ENCODE measurements at places on chromosomes 1 and 21.
A peak's percentile ranks its signal among the peaks of the same experiment; 100 is the strongest.

DNA sequence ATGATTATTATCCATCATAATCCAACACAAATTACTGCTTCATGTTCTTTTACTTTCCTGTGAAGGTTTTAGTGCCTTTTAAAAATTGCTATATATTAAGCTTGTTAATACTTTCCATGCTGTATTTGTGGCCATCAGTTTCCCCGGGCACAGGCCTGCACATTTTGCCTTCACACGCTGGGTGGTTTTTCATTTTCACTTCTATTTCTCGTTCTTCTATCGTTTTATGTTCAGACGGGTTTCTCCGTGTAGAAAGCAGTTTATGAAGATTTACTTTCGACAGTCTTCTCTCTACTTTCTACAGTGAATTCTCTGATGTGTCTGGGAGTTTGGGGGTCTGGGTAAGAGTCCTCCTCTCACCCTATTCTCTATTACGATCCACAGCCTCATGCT lies 9.5 kb downstream of the RUNX3 start:
- no peak for DNase-seq

DNA sequence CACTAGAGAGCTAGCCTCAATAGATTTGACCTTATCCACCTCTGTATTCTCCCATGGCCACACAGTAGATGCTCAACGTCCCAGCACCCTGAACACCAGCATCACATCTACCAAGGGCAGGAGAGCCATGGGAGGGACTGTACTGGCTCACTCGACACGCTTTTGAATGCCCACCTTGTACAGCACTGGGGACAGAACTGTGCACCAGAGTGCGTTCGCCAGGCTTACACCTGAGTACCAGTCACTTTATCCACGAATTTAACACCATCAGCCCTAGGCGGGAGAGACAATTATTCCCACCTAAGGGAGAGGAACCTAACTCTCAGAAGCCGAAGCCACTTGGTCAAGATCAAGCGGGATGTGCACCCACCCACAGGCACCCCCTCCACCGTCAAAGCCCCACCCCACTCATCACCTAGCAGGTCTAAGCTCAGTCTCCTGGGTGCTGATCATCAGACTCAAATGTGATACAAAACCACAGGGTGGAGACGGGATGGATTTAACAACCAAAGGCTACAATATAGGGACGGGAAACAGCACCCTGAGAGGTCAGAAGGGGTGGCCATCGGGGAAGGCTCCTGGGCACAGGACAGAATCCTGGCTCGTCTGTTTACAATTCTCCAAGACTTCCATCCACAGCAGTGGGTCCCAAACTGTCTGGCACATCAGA lies 110.5 kb downstream of the GLIS1 start:
- DNase-seq, result no peak

DNA sequence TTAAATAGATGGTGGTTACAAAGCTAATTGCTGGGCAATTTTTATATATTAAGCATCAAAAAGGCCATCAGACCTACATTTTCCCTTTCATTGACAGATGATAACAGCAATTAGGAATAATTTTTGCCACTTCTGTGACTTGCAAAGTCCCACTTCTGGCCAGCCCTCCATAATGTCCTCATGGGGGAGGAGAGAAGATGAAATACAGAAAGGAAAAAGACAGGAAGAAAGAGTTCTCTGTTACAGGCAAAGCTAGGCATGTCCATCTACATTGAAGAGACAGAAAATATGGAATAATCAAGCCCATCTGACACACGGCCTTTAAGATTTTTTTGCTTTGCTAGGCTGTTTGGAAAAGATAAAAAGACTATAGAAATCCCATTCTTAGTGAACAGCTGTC lies 108.0 kb downstream of the ENAH start:
- DNase-seq, result no peak

- no peak for DNase-seq
Measured at GRCh38 chr1:27521861-27522431, 32.0 kb upstream of the WASF2 start.

DNA sequence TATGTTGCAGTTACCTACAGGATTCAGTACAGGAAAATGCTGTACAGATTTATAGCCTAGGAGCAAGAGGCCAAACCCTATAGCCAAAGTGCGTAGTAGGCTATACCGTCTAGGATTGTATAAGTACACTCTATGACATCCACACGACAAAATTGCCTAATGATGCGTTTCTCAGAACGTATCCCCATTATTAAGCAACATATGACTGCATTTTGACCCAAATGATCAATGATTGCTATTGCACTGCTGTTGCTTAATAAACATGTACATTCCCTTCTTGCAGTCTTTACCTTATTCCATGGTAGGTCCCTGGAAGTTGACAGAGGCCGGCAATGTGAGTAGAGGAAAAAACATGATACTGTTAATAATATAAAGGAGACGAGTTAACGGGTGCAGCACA lies 33.0 kb downstream of the LRRC8C start:
- DNase-seq, result no peak

- peak; percentile 26 for DNase-seq
Measured at GRCh38 chr1:229147072-229147471, 123.8 kb upstream of the RAB4A start.

GRCh38 chr1:51753969-51754368 lies 124.6 kb downstream of the NRDC start:
- DNase-seq, result no peak

- no peak for DNase-seq
Measured at GRCh38 chr1:9211291-9211811, 23.2 kb upstream of the H6PD start.

DNA sequence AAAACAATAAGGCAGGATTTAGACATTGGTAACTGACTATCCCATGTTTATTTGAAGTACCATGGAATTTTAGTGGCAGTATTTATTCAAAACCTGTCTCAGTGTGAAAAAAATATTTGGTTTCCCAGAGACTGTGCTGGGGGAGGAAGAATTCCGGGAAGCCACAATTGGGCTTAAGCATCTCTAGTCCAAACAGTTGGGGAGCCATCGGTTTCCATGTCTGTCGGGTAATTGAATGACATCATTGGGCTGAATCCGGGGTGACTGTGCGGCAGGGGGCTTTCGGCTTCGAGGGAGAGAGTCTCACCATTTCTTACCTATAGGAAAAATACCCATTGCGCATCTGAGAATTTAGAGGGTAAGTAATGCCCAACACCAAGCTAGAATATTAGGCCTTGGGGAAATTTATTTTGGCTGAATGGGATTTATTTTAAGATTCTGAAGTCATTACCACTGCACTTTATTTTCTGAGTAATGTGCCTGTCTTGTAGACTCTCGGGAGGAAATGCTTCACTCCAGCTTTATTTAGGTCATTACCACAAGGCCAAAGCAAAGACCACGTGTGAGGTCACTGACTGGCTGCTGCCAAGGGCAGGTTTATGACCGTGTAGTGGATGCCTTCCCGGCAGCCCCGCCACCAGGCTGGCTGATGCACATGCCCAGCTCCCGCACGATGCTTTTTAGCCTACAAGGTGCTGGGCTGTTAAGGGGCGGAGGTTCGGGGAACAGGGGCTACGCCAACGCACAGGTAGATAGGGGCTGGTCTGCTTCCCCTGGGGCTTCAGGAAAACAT lies 23.1 kb upstream of the UMODL1 start:
- no peak for DNase-seq

DNA sequence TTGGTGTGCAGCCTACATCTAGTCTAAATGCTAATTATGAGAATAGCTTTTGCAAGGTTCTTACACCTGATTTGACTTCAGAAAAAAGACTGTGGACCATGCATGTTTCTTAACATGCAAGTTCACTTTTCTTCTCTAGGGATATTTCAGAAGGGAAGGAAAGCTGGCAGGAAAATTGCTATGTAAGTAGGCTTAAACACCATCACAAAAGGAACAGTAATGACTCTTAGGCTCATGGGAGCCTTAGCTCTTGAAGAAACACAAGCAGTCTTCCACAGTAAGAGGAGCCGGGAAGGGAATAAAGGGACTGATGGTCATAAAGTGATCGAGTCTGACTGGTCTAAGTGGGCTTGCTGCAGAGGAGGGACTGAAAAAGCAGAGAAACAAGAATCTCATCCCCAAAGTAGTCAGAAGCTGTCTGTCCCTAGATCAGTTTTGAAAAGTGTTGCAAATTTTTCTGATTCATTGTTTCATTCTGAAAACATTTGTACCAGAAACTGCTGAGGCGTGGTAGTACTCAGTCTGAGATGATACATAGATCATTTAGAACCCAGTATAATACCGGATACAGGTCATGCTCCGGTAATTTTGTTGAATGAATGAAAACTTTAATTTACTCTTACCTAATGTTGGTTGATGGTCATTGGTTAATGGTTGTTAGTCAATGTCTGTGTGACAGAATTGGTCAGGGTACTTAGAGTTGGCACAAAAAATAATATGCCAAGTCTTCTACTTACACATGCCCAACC lies 40.9 kb downstream of the SMYD2 start:
- no peak for DNase-seq

- no peak for DNase-seq
Measured at GRCh38 chr1:68725001-68725752, 228.3 kb upstream of the DEPDC1 start.

DNA sequence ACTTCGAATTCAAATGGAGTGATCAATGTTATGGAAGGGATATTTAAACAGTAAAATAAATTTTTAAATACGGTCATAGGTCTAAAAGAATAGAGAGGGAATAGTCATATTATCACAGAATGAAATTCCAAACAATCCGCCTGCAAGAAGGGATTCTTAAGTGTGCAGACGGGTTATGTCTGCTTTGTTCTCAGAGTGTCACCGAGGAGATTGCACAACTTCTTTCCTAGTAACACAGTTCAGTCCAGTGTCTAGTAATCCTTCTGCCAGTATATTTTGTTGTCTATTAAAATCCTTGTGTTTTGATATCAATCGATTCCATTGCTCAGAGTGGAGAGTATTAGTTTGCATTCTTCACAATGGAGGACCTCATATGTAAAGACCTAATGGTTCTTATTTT lies 48.4 kb downstream of the LRRC53 start:
- DNase-seq, result peak; percentile 51

- DNase-seq, result no peak
Measured at GRCh38 chr1:24776821-24777220, 31.6 kb downstream of the CLIC4 start.

DNA sequence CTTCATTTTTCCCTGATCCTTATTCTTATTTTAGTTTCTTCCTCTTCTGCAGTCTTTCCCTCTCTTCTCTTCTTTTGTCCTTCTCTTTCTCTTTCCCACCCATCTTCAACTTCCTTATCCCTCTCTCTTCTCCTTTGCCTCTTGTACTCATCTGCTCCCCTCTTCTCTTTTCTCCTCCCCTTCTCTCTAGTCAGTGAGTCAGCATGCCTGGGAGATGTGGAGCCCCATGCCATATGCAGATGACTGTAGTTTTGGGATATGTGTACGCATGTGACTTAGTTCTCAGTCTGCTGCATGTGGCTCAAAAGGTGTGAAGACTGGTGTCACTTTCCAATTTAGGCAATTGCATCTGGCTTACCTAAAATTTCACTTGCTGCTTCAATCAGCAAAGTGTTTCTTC lies 10.4 kb downstream of the DNAJC6 start:
- no peak for DNase-seq

DNA sequence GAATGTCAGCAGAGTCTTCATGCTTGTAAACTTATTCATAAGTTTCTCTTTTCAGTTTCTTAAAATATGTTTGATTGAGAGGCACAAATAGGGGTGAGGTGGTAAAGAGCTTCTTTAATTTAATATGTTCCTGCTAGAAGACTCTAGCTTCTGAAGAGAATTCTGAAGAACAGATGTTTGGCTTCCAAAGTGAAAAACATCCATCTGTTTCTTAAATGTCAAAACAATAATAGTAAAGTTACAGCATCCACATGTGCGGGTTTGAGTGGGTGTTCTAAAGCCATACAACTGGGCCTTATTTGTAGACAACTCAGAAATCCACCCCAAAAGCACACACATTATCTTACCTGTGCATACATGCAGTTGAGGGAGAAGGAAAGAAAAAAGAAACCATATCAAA lies 144.0 kb upstream of the ADGRL4 start:
- DNase-seq, result no peak

- DNase-seq, result no peak
Measured at GRCh38 chr1:219666242-219666641, 53.3 kb upstream of the ZC3H11B start.

GRCh38 chr1:247007511-247008405 lies at the start of gene ZNF695:
Gene ZNF695, minus strand, starts transcription at chr1:247008057. Its CDS starts 149 bp downstream, at chr1:247007908.
- peak; percentile 95 for DNase-seq

DNA sequence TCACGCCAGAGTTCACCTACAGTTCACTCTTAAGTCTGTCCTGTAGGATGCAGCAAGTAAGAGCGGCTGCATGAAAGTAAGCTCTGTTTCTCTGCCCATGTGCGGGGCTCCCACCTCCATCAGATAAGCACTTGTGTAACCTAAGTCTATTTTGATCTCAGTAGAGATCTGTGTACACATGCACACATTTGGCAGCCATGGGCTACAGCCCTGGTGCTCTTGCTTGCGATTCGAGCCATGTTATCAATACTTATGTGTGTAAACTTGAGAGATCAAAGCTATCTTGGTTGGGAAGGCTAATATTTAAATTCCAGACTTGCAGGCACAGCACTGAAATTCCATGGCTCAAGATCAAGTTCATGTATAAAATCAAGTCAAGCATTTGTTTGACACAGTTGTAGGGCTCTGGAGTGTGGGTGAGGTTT lies 244.7 kb upstream of the FGGY start:
- DNase-seq, result no peak

DNA sequence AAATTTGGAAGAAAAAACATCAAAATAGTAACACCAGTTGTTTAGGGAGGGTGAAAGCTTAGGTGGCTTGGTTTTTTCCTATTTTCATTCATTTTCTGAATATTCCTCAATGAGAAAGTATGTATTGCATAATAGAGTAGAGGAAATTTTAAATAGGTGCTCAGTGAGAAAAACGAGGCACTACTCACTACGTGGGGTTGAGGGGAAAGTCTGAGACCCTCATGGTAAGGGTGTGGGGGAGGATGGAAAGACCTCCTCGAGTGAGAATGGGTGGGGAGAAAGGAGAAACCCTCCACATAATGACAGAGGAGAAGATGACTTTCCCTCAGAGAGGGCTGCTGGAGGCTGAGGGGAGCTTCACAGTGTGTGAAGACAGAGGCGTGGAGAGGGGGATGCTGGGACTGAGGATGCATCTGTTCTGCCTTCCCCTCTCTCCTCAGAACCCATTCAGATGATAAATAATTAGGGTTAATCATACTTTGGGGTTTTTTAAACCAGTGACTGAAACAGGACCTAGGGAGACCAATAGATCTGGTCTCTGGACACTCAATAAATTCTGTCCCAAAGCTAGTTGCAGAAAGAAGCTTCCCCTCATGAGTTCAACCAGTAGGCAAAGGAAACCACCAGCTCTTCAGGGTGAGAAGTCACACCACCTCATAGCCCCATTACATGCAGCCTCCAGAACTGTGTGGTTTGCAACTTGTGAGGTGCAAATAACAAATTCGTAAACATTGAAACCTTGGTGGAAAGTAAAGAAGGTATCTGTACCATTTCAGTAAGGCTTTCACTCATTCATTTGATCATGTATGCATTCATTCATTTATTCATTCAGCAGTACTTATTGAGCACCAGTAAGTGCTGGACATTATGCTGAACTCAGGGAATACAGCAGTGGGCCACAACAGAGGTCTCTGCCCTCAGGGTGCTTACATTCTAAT lies 17.1 kb downstream of the SLAMF7 start:
- no peak for DNase-seq

GRCh38 chr1:154774175-154774855 lies 95.8 kb downstream of the KCNN3 start:
- no peak for DNase-seq
